Foreskin keratinocyte (primary cell): ENCODE measurements at places on chromosomes 5 and 9.
A peak's percentile ranks its signal among the peaks of the same experiment; 100 is the strongest.

- DNase-seq, result peak; percentile 65
These were observed 3.0 kb upstream of the HRCT1 start for GRCh38 chr9:35903049-35903448.

GRCh38 chr5:53424686-53425615, 55.5 kb upstream of the FST start:
- peak; percentile 90 for DNase-seq

- DNase-seq, result no peak
These were observed 18.3 kb downstream of the UGCG start for GRCh38 chr9:111914749-111915424.

- DNase-seq, result no peak
These were observed 410.4 kb upstream of the WWC1 start for GRCh38 chr5:167881041-167881440.

- no peak for DNase-seq
These were observed 258.4 kb upstream of the TAS2R1 start for GRCh38 chr5:9888501-9888901.

GRCh38 chr5:67989456-67989855, 226.1 kb upstream of the PIK3R1 start:
- DNase-seq, result no peak
